Dermis blood vessel endothelial cell (primary cell): ENCODE measurements at places on chromosomes 1 and 21. TPM values are rescaled to one million over a fixed set of nuclear protein-coding genes. Genes with fewer than 3 reads are reported as not detected.

DNA sequence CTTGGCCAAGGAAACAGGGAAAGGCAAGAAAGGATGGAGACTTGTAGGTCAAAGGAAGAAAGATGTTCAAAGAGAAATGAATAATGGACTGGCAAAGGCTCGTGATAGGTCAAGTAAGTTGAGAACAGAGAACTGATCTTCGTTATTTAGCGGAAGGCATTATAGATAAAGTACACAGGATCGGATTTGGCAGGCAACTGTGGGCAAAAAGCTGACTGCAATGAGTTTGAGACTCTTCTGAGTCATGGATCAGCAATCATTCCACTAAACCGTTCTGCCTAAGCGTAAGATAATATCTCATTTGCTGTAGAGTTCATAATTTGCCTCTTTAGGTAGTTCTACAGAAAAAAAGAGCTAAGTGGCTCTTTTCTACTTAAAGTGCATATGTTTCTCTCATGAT lies 34.1 kb downstream of the KRTAP21-3 start:
- DNase-seq: no peak

DNA sequence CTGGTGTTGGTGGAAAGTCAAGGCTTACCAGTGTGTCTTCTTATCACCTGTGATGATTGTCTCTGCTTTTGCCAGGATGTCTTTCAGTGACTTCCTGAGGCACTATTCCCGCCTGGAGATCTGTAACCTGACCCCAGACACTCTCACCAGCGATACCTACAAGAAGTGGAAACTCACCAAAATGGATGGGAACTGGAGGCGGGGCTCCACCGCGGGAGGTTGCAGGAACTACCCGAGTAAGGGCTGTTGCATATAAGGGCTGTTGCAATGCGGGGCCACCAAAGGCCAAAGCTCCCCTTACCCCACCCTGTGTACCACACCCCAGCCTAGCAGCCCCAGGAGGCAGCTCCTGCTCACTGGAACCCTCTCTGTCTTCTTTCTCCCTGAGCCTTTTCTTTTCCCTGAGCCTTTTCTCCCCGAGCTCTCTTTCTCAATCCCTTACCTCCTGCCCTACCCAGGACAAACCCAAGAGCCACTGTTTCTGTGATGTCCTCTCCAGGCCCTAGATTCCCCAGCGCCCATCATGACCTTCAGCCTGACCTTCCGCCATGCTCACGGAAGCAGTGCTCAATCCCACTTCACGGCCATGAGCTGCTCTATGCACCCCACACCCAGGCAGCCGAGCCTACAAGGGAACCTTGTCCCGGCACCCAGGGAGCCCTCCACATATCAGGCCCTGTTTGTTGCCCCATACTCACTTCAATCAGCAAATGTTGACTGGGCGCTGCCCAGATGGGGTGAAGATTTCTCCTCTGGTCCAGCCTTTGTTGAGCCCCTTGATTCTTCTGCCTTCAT lies 40.6 kb downstream of the CAPN2 start:
- DNase-seq: no peak

DNA sequence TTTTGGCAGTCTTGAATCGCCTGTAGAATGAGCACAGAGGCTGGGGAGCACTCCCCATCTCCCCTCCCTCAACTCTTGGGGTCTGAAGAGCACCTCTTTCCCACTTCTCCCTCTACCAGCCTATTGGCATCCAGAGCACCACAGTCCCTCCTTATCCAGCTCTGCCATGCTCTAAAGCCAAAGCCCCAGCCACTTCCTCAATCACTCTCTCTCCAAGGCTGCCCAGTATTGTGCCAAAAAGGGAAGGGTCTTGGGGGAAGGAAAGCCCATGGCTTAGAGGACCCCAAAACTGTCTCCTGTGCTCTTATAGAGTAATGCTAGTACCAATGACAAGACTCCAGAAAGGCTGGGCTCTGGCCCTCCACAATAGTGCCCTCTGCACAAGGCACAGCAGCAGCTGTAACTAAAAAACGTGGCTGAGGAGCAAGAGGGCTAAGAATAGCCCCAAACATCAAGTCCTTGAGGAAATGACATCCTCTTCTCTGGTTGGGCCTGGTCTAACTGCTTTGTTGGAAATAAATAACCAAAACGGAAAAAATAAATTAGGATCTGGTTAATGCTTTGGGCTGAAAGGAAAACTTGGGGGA lies 28.4 kb downstream of the SLC27A3 start:
- DNase-seq: peak; percentile 32

GRCh38 chr1:165629151-165629550 lies 1.9 kb upstream of the MGST3 start:
- no peak for DNase-seq

DNA sequence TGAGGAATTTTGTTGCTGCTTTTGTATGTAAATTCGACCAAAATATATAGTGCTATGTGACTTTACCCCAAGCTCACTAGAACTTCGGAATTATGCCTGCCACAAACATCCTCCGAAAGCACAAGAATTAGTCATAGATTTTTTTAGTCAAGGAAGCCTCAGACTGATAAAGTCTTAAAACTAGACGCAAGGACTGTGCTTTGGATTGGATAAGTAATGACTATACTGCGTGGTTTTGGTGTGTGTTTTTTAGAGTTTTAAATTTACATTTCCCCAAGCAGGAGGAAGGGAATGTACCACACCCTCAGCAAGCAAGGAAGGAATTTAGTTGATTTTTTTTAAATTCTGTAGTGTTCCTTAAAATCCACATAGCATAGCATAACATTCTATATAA lies 10.3 kb downstream of the WLS start:
- DNase-seq: peak; percentile 26

GRCh38 chr1:65180977-65181376 lies 33.0 kb downstream of the AK4 start:
- DNase-seq: no peak

- DNase-seq: peak; percentile 66
Observed at GRCh38 chr1:165884690-165885304, 57.4 kb downstream of the UCK2 start.

DNA sequence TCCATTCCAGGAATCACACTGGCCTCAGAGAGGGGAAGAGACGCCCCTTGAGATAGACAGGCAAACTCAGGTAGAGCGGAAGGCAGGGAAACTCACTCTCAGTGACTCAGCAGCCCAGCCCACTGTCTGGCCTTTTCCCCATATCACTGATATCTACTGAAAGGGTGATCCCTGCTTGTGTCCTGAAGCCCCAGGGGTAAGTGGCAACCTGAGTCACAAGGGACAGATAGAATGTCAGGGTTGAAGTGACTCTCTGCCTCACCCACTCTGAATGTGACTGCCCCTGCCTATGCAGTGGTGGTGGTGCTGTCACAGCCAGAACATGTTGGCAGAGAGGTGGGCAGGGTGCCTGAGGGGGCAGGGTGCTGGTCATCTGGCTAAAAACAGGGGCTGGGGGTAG lies 157.5 kb upstream of the FGGY start:
- DNase-seq: no peak

DNA sequence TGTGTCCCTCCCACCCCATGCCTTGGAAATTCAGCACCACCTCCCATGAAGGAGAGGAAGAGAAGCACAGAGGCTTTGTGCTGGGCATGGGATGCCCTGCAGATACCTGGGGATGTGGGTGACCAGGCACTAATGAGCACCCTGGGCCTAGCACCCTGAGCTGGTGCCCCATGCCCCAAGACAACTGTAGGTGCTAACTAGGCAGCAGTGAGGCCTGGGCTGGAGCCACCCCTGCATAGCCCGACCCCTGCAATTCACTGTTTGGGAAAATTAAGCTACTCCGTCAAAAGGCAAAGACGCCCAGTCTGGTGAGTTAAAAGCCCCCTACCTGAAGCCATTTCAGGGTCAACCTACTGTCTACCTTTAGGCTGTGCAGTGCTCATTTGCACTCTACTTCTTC lies 5.4 kb downstream of the KCNA2 start:
- DNase-seq: no peak

DNA sequence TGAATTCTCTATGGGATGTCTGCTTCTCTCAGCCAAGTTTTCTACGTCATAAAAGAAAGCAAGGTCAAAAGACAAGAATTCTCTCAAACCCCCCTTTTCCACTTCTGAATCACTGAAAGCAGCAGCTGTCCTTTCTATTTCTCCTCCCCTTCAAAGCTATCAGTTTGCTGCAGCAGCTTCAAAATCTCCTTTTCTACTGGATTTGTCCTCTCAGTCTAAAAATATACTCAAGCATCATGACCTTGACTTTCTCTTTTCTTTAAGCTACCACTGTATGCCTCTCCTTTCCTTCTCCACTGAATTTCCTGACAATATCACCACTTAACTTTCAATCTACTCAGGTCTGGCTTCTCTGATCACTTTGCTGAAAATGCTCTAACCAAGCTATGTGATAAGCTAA lies 1.9 kb downstream of the WDR64 start:
- DNase-seq: no peak

- no peak for DNase-seq
Observed at GRCh38 chr1:184483101-184483683, 96.4 kb downstream of the C1orf21 start.

DNA sequence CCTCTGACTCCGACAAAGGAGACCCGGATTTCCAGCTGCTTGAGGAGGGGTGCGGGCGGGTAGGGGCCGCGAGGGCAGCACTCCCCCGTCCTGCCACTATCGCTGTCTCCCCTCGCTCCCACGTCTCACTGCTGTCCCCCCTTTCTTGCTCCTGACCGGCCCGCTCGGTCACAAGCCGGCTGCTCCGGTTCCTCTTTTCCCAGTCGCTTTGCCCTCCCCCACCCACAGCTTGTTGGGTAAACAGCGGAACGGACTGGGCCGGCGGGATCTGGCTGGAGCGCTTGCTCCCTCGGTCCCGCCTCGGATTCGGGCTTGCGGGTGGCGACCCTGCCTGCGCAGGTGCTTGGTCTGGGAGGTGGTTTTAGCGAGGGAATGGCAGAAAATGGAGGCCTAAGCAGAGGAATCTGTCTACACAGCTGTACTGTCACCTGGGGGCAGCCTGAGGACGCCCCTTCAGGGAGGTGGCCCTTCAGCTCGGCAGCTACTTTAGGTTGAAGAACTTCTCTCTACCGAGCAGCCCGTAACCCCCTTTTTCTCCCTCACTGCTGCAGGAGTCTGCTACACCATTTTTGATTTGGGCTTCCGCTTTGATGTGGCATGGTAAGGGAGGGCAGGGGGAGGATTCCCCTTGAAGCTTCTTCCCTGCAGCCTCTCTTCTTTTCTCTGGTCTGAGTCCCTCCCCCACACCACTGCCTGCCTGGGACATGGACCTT lies 645 bp downstream of the ATP6V0B start:
- peak; percentile 41 for DNase-seq

DNA sequence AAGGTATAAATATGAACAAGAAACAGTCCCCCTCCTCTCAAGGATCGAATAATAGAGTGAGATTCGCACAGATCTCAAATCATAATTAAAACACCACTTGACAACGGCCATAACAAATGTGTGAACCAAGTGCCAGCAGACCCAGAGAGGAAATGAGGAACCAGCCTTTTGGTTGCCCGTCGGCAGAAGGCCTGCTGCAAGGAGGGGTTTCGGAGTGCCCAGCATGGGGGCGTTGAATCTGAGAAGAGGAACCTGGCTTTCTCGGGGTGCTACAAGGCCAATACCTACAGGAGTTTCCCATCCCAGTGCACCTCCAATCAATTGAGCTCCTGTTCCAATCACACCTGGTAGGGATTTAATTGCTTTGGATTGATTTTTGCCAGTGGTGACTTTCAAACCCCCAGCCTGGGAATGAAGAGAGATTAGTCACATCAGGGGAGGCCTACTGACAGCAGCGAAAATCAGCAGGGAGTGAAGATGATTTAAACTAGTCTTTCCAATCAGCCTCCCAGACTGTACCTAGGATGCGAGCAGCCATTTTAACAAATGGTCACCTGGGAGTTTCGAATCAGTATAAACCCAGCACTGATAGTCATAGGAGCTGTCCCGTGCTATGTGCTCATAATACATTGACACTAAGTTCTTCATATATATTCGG lies 263.8 kb downstream of the KAZN start:
- no peak for DNase-seq

- DNase-seq: no peak
Observed at GRCh38 chr1:25735956-25736529, 64.0 kb upstream of the SELENON start.

DNA sequence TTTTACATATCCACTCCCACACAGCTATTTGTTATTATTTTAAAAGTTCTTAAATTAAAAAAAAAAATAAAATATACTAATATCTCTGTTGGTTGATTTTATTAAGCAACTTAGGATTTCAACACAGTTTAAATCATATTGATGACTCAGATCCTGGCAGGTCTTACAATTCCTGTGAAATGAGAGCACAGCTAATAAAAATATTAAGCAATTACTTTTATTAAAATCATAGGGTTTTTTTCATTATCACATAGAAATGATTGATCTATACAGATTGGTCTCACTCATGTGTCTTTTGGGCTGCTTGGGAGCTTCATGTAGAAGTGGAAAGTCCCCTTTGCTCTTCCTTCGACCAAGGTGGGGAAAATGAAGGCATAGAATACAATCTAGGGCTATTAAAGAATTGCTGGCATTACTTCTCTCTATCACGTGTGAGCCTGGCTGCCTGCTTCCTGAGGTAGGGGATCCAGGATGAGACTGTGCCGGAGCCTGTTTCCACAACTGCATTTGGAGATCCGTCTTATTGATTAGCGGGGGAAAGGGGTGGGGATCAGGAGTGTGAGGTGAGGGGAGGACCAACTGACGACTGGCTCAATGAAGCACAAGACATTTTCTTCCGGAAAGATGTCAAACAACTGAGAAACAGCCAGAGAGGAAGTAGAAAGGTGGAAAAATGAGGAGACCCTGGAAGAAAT lies 858.0 kb downstream of the USP25 start:
- peak; percentile 77 for DNase-seq

DNA sequence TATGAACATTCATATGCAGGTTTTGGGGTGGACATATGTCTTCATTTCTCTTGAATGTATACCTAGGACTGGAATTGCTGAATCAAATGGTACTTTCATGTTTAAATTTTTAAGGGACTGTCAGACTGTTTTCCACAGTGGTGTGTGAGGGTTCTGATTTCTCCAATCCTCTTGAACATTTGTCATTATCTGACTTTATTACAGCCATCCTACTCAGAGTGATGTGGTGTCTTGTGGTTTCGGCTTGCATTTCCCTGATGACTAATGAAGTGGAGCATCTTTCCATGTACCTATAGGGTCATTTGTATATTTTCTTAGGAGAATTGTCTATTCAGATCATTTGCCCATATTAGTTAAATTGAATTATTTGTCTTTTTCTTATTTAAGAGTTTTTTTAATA lies 35.4 kb upstream of the ZNF281 start:
- DNase-seq: no peak

DNA sequence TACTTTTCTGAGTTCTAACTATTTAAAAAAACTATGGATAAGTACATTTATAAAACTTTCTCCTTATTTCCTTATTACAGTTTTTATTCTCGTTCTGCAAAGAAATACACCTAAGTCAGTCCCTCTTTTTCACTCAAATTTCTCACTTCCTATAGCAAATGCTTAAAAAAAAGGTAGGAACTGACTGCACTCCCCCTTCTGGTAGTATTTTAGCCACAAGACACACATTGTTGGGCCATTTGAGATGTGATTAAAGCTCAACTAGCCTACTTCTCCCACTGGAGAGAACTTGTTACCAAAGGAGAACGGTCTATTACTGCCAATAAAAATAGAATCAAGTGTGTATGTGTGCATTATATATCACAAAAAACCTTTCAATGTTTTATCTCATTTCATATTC lies 521.9 kb upstream of the PRMT6 start:
- no peak for DNase-seq

GRCh38 chr1:109116286-109116685 lies 2.4 kb downstream of the ELAPOR1 start:
- DNase-seq: no peak

Gene DAB1
- total RNA-seq: not detected in 2 replicates

Gene TMIGD3
- total RNA-seq: not detected in 2 replicates

Gene OR10Z1
- not detected in 2 replicates for total RNA-seq

Gene FAM131C
- total RNA-seq: not detected in 2 replicates

Gene PPIAL4G
- total RNA-seq: not detected in 2 replicates

Gene GNAT2
- total RNA-seq: not detected in 2 replicates

Gene GBP6
- total RNA-seq: under 0.01 TPM in 1 of 2 replicates, not detected in the other

Gene RLF
- 23.3 and 24.5 TPM in 2 replicates for total RNA-seq

Gene HAPLN2
- not detected in 2 replicates for total RNA-seq
